NCI-H2081 treated with DMSO at 0.1 percent for 48 hours (cell line): ENCODE measurements at places on chromosomes 5 and 9.

DNA sequence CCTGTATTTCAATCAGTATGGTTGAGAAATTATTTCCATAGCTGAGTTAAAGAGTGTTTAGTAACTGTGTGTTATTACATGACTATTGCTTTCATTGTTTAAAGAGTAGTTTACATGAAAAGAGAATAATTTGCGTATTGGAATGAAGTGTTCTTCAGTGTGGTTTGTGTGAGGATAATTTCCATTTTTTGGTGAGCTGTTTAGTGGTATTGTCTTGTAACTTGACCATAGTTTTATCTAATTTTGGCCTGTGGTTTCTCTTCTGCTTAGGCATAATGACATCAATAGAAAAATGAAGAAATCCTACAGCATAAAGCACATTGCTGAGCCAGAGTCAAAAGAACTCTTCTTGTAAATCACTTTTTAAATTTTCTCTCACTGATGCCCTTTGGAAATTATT, 151.2 kb downstream of the SNCAIP start:
- no peak for DNase-seq

- no peak for DNase-seq
Measured at GRCh38 chr5:139075066-139076050, 122.8 kb downstream of the SIL1 start.

DNA sequence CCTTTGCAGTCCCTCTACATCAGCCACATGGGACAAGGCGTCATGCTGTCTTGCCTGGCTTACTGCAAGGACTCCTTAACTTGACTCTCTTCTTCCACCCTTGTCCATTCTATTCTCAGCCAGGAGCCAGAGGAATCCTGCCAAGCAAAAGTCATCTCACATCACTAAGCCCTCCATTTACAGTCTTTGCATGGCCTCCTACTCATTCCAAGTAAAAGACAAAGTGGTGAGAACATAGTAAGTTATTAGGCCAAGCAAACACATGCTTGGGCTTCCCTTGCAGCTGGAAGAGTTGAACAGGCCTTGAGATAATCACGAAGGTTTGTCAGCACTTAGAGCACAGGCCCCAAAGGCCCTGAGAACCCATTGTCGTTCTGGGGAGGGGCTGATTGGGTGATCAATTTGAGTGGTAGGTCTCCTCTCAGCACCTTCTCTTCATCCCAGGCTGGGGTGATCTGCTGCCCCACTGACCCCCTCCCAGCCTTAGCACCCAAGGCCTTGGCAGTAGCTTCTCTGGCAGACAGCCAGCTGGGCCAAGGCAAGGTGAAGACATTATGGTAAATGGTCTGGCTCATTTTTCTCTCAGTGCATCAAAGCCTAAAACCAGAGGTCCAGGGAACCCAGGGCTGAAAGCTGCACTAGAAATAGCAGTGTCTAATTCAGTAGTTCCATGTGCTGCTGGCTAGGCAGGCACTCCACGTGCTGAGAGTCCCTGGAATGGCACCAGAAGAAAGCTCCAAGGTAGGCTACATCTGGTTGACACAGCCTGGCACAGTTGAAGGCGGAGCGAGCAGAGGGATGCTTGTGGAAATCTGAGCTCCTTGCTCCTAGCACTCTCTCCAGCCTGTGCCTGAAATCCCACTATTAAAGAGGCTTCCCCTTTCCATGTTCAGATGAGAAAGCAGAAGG, 121.4 kb downstream of the ASTN2 start:
- DNase-seq: no peak

GRCh38 chr5:136018814-136019783, 9.7 kb upstream of the TGFBI start:
- no peak for DNase-seq

DNA sequence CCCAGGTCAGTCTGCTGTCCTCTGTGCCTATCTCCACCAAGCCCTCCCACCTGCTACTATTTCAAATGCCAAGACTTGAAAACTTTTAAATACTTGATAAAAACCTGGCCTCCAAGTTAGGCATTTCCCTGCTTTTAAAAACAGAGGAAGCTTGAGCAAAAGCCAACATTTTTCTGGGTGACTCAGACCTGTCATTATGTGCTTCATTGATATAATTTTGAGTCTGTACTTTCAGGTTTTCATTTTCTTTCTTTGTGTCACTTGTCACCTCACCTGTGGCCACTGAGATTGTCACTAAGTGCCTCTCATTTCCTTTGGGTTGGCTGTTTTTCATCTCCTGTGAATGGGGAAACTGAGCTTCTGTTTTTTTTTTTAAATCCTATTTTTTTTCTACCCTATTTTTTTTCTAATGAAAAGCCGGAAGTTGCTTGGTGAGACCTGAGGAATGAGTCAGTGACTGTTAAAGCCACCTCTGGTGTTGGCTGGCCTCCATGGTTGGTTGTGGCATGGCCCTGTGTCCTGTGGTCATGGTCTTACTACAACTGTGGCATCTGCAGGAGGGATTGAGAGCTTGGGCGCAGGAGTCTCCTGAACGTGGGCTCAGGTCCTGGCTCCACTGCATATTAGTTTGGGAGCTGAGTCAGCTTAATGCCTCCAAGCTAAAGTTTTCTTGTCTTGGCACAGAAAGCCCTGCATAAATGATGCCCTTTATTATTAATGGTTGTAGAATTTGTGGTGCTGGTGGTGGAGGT, 56.7 kb downstream of the ARHGAP26 start:
- no peak for DNase-seq

DNA sequence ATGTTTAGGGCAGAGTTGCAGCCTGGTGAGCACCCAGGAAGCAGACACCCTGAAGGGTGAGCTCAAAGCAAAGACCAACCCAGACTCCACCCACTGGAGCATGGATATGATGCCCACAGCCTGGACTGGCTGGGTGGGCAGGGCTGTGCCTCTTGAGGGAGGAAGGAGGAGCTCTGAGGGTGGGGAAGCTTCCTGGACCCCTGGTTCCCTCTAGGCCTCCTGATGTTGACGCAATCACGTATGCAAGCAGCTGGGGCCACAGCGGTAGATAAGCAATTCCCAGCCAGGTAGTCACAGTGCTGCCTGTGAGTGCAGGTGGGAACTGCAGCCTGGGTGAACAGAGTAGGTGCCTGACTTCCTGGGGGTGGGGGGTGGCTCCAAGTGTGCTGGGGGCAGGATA, 271.5 kb downstream of the CDK5RAP2 start:
- peak; percentile 50 for DNase-seq

DNA sequence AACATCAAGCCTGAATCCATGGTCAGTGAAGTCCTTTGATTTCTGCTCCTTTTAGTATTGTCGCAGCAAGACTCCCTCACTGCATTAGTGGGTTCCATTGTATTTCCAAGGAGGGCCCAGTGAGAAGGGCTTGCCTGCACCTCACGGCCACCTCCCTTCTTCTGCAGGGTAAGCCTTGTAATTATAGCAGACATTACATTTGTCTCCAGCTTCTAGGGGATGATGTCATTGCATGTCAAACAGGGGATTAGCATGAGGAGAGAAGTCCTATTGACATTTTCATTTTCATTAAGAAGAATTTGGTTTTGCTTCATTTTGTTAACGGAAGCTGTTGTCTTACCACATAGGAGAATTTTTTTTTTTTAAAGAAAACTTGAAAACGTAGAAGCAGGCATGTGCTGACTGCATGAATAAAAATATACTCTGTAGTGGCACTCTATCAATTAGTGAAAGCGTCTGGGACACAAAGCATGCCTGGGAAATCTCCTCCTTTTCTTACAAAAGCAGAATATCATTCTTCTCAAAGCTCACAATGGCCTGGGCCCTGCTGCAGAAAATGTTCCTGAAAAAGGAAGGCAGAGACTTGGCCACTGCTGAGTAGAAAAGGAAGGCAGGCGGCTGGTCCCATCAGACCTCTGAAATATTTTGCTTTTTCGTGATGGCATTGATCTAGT, 27.1 kb downstream of the MAP1B start:
- DNase-seq: no peak

- DNase-seq: no peak
Measured at GRCh38 chr5:145437627-145438026, 397.5 kb downstream of the PRELID2 start.

DNA sequence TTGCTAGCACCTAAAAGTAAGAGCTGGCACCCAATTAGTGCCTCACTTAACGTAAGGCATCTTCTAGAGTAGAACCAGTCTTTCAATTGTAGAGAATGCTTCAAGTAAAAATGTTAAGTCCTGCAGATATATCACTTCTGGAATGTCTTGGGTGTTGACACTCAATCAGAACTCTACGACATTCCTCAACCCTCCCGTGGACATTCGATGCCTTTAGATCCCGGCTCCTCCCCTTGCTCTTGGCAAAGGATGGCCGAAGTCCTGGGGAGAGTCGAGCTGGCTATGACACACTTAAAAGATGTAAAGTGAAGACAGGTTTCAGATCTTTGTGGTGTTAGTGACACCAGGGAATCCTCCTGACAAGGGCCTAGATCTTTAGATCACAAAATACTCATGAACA, 87.5 kb upstream of the ERCC6L2 start:
- no peak for DNase-seq

DNA sequence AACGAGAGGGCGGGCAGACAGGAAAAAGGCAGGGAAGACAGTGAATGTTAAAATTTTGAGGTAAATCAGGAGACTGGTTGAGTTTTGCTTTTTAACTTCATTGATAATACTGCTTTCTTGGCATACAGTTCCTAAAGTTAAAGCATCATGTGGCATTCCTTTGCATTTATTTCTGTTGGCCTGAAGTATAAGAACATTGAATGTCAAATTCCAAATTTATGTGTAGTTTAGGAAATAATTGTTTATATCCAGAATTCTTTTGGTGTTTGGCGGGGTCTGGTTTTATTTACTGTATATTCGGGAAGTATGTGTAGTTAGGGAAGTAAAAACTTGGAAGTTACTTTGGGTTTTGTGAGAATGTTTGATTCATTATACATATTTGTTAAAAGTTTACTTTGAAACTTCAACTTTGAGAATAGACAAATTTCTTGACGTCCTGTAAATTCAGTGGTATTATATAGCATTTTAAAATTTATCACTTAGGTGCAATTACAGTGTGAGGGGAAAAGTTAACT, 83.2 kb downstream of the PTPDC1 start:
- no peak for DNase-seq

- DNase-seq: no peak
Measured at GRCh38 chr9:31536471-31536870, 848.0 kb upstream of the ACO1 start.

GRCh38 chr9:34992376-34992951, 2.9 kb downstream of the DNAJB5 start:
- DNase-seq: no peak

- DNase-seq: no peak
Measured at GRCh38 chr5:55572020-55572419, 37.3 kb upstream of the PLPP1 start.

DNA sequence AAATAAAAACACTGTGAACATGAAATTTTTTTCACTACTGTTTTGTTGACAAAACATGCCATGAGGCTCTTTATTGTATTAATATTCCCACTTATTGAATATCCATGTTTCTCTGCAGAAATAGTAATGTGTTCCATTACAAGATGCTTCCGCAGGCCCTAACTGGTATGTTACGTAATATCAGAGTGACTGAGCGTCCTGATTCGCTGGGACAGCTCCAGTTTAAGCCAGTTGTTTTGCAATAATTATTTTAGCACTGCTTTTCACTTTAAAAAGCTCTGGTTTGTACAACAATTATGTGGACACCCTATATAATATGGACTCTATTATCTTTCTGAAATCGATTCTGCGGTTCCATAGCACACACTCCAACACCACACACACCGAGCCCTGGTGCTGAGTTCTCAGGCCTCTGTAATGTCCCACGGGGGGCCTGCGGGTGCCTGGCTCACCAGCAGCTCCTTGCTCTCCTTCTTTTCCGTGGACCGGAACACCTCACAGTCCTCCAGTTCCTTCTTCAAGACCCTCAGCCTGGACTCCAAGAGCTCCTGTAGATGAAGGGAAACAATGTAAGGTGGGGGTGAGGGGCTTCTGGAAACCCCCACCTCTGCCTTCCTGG, 1.8 kb downstream of the TRIM7 start:
- no peak for DNase-seq

GRCh38 chr5:178589180-178590140, 733 bp downstream of the COL23A1 start:
- DNase-seq: no peak

GRCh38 chr9:120536094-120536493, 43.9 kb downstream of the CDK5RAP2 start:
- no peak for DNase-seq

GRCh38 chr5:93273176-93273575, 307.8 kb downstream of the NR2F1-AS1 start:
- DNase-seq: no peak

- DNase-seq: no peak
Measured at GRCh38 chr5:107455111-107455544, 215.6 kb downstream of the EFNA5 start.

- DNase-seq: no peak
Measured at GRCh38 chr5:157165668-157166067, 396 bp downstream of the GARIN3 start.

GRCh38 chr9:81729135-81729534, 39.8 kb upstream of the TLE1 start:
- DNase-seq: peak; percentile 29

- no peak for DNase-seq
Measured at GRCh38 chr9:97480749-97481148, 20.7 kb upstream of the TMOD1 start.

GRCh38 chr5:133332439-133333024, 279.8 kb downstream of the FSTL4 start:
- no peak for DNase-seq

DNA sequence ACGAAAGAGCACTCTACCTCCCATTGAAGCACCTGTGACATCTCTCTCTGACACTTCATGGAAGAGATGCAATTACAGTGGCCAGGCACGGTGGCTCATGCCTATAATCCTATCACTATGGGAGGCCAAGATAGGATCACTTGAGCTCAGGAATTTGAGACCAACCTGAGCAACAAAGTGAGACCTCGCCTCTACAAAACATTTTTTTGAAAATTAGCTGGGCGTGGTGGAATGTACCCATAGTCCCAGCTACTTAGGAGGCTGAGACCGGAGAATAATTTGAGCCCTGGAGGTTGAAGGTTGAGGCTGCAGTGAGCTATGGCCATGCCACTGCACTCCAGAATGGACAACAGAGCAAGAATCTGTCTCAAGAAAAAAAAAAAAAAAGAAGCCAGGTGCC, 45.5 kb downstream of the GLDC start:
- DNase-seq: no peak

GRCh38 chr9:93575796-93576257, 557 bp upstream of the PHF2 start:
- no peak for DNase-seq

DNA sequence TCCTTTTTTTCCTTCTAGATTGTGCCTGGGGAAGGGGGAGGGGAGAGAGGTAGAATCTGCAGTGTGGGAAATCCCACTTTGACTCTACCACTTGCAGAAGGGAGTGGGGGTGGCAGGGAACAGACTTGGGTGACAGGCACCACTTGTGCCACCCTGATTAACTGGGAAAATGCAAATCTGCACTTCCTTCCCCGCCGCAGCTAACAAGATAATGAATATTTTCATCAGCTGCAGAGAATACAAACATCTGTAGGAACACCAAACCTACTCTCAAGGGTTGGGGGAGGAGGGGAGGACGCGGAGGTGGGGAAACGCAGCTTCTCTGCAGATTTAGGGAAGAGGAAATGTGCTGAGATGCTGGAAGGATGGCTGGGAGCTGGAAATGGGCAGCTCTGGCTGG, 73.5 kb downstream of the TRIM32 start:
- DNase-seq: no peak
